Stimulated activated CD4-positive, alpha-beta T cell treated with anti-CD3 and anti-CD28 coated beads, TNF-alpha, amount 100 ng/mL, for 4 hours (primary cell): ENCODE measurements at places on chromosomes 1 and 21.

DNA sequence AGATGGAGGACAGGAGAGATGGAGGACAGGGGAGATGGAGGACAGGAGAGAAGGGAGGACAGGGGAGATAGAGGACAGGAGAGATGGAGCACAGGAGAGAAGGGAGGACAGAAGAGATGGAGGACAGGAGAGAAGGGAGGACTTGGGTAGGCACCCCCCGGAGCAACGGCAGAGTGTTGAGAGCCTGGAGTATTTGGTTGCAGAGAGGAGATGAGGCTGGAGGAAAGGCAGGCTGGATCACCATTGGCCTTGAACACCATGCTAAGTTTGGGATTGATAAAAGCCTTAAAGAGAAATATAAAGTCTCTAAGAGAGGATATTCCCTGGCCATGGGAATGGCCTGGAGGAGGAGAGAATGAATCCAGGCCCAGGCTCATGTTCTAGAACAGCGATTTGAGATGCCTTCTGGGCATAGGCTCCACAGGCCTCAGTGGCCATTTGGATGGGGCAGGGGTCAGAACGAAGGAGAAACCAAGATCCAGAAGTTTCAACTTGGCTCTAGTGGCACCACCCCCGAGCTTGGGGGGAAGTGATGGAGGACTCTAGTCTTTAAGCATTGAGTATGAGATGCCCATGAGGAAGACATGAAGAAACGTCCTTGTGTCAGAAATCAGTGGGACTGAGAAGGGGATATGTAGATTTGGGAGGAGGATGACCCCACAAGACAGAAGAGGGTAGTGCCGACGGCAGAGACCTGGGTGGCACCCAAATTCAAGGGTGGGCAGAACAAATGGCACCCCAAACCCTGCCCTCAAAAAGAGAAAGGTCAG lies 47.9 kb upstream of the EDN2 start:
- DNase-seq: no peak

DNA sequence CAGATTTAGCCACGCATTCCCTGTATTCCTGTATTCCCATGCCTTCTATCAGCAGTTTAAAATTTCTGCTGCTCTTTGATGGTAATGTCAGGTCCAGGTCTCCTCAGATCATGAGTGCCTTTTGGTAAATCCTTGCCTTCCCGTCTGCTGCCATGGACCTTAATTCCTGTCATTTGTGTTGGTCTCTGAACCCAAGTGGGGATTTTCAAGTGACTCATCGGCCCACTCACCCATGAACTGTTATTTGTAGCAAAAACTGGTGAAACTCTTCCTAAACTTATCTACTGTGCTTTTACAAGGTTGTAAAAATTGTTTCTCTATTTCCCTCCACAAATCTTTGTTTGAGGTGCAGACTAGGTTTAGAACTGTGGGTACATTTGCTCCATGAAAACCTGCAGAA lies 47.4 kb downstream of the ACTN2 start:
- DNase-seq: no peak

- no peak for DNase-seq
Observed at GRCh38 chr1:248054671-248055070, 8.0 kb downstream of the OR2L3 start.

GRCh38 chr1:230268371-230269170 lies 157.6 kb downstream of the PGBD5 start:
- no peak for DNase-seq

DNA sequence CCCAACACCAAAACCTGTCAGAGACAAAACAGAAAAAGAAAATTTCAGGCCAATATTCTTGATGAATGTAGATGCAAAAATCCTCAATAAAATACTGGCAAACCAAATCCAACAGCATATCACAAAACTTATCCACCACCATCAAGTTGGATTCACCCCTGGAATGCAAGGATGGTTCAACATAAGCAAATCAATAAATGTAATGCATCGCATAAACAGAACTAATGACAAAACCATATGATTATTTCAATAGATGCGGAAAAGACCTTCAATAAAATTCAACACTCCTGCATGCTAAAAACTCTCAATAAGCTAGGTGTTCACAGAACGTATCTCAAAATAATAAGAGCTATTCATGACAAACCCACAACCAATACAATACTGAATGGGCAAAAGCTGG lies 3.8 kb upstream of the OR2L5 start:
- no peak for DNase-seq

- DNase-seq: no peak
Observed at GRCh38 chr1:70517444-70517843, 106.4 kb downstream of the CTH start.

DNA sequence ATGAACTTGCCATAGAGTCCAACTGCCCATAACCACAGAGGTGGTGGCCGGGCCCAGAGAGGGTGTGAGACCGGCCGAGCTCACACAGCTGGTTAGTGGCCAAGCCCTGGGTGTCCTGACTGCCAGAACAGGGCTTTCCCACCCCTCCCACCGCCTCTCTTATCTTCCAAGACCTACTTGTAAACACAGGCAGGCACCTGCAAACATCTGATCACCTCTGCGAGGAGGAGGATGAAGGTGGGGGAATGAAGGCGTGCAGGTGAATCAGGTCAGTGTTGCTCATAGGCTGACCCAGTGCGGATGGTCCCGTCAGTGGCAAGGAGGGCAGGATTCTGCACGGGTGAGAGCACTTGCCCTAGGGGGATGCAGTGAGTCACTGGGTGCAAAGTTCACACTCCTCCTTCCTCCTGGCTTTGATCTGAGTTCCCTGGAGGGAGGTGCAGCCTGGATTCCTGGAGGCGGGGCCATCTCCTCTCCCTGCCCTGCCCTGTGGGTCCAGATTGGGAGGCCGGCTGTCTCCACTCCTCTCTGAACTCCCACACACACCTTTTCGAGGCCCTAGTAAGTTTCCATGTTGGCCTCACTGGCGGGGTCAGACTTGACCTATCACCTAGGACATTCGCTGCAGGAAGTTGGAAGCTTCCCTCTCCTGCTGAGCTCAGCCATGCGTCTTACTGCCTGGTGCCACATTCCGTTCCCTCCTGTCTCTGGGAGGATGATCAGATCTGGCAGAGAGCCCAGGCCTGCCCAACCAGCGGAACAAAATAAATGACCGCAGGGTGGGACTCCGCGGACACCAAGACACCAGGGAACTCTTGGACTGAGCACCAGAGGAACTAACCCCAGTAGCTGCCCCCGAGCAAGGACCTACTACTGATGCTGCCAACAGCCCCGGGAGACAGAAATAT lies 7.3 kb downstream of the UQCRHL start:
- DNase-seq: no peak

DNA sequence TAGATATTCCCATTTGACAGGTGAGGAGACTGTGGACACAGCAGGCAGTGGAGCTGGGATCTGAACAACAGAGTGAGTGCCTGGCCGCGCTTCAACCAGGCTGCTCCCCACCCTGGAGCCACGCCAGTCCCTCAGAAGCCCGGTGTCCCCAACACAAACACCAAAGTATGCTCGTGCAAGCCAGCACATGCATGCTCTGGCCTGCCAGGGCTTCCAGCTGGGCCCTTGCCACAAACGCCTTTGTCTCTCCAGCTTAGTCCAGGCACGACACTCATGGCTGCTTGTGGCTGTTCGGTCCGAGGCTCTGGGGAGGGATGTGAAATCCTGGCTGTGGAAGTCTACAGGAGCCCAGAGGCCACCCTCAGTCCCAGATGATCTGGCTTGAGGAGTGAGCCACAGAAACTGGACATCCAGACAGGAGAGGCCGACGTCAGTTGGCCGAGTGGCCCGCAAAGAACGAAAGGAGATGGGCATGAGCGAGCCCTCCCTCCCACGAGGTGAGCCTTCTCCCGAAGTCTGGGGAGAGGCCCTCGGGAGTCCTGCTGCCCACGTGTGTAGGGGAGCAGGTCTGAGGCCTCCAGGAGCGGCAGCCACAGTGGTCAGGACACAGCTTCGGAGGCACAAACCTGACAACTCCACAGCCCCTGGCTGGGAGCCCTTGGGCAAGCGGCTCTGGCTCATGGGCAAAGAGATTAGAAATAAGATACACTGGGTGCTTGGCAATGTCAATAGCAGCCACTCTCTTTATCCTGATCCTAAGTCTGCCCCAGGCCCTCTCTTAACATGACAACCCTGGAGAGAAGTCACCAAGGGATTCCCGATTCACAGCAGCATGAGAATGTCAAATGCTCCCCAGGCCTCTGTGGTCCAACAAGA lies 117.1 kb upstream of the IFFO2 start:
- DNase-seq: no peak
